ENCODE measurements at places on chromosomes 16 and 17. TPM values are rescaled to one million over a fixed set of nuclear protein-coding genes. Genes with fewer than 3 reads are reported as not detected.

- DNase-seq: no peak
Measured at GRCh38 chr16:86376837-86377236, 133.5 kb upstream of the FOXF1 start.

- peak; percentile 41 for DNase-seq
Measured at GRCh38 chr16:58509256-58510096, 5.8 kb upstream of the SETD6 start.

- no peak for DNase-seq
Measured at GRCh38 chr17:50196826-50197225, 4.6 kb downstream of the COL1A1 start.

Gene ANKS3
- total RNA-seq: 20.6 TPM

DNA sequence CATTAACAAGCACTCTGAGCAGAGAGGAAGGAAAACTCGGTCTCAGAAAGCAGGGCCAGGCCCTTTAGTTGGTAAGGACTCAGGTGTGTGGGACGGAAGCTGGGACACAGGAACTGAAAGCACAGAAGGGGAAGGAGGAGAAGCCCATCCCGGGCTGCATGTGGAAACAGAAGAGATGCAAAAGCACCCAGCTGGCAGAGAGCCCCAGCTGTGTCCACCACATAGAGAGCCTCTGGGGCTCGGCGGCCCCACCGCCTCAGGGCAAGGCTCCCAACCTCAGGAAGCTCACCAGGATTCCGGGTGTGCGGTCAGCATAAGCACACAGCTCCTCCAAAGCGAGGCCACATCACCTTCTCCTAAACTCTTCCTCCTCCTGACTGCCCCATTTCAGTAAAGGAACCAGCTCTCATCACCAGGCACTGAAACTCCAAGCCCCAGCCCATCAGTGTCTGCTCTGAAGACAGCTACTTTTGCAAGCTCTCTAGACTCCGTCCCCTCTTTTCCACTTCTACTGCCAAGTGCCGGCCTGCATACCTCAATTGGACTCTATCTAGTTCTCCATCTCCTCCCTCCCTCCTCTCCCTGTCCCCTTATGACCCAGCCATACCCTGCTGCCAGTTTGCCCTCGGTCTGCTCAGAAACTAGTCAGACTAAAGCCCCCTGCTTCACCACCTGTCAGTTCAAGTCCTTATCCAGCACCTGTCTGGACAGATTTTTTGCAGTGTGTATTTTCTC is 6.0 kb downstream of the ST3GAL2 start:
- peak; percentile 60 for DNase-seq

- DNase-seq: no peak
Measured at GRCh38 chr16:88023366-88023765, 72.1 kb downstream of the BANP start.

Measured in lower lobe of right lung (tissue), 2 donors.